ENCODE measurements at places on chromosomes 4 and X.

GRCh38 chr4:9800848-9801247 is 19.4 kb downstream of the DRD5 start:
- no peak for DNase-seq

DNA sequence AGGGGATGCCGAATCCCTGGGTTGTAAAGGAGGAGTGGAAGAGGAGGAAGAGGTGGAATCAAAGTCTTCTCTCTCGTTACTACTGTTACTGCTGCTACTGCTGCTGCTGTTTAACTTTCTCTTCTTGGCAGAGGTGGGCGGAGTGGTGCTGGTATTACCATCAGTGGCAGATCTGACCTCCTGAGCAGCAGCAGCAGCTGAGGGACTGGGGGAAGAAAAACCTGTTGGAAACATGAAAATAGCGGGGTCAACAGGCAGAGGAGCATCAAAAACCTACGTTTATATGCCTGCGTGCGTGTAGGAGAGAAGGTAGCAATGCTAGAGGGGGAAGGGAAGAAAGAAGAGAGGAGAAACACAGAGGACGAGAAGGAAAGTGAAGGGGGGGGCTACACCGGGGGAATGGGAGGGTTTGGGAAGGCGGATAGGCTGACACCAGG is 339 bp downstream of the CUL4B start:
- DNase-seq = no peak

GRCh38 chrX:72532366-72532765 is 40.3 kb downstream of the HDAC8 start:
- DNase-seq = no peak

GRCh38 chr4:65597697-65598096 is 72.6 kb downstream of the EPHA5 start:
- no peak for DNase-seq

DNA sequence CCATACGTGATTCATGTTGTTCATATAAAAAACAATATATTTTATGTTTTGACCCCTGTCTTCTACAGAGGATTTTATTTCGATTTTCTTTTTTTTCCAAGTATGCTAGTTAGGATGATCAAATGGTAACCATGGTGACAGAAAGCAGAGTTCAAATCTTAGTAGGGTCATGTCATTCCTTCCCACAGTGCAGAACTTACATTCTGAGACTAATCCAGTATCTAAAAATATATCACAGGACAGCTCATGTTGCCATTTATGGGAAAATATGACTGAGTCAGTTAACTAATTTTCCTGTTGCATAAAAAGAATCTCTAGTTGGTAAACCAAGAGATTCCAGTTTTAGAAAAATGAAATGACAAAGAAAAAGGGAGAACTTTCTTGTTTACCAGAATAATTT is 209.5 kb downstream of the PARM1 start:
- DNase-seq = no peak

- DNase-seq = no peak
Observed at GRCh38 chr4:32824336-32824735, 2104.2 kb downstream of the PCDH7 start.

DNA sequence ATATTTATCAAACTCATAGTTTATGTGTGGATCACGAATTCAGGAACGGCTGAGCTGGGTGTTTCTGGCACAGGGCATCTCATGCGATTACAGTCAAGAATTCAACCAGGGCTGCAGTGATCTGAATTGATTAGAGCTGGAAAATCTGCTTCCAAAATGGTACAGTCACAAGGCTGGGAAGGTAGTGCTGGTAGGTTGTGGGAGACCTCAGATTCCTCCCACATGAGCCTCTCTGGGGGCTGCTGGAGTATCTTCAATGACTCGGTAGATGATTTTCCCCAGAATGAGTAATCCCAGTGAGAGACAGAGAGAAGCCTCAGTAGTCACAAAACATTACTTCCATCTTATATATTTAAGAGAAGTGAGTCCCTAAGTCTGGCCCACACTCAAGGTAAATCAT is 36.2 kb upstream of the PRDX4 start:
- no peak for DNase-seq

GRCh38 chrX:54044877-54045338 is 635 bp upstream of the PHF8 start:
- no peak for DNase-seq

DNA sequence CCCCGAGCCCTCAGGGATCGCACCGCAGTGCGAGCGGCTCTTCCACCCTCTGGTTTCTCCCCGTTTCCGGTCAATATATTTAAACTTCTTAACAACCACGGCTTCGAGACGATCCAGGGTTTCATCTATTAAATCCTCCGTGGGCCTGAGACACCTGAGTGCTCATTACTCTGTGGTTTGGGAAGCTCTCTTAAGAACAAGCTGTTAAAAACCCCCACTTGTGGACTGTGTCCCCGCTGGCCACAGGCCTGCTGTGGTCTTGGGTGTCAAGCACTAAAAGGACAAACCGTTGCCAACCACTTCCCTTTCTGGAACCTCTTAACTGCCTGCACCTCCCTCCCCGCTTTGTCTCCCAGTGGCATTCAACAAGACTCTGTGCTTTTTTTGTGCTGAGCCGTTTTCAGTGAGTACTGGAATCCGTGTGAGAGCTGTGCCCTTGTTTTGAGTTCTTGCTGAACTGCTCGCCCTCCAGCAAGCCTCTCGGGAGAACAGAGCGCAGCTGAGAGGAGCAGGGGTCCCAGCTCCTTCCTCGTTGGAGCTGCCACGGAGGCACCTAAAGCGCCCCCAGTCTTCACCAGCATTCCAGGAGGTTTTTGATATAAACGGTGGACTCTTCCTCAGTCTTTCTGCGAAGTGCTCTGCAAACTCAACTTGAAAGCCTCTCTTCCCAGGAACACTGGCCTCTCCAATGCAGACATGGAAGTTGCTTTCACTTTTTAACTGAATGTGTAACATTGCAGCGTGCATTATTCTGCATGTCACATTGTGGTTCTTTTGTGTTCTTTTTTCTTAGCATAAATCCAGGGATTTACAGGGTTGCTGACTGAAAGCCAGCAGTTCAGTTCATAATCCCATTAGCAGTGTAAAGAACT is 691 bp upstream of the IGFBP7 start:
- no peak for DNase-seq

- DNase-seq = no peak
Observed at GRCh38 chr4:74474345-74475090, 29.6 kb downstream of the AREG start.

DNA sequence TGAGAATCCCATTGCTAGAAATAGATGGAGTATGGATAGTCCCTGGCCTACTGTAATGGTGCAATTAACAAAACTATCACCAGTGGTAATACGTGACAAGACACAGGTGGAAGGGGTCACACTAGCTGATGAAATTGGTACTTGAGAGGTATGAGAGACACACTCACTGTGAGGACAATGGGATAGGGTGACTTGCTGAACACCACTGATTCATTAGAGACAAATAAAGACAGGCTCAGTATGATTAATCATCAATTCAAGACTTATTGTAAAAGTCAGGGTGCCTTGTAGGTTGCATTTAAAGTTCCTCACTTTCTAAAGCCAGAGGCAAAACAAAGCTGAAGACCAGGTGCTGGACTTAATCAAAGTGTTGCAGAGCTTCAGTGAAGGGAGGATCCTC is 361.6 kb upstream of the EMCN start:
- no peak for DNase-seq

- DNase-seq = no peak
Observed at GRCh38 chr4:77745792-77746191, 73.4 kb downstream of the CNOT6L start.

GRCh38 chr4:80249144-80249543 is 17.3 kb upstream of the FGF5 start:
- DNase-seq = no peak

- DNase-seq = no peak
Observed at GRCh38 chr4:142698552-142698951, 147.5 kb downstream of the INPP4B start.

GRCh38 chr4:61446941-61447340 is 246.8 kb downstream of the ADGRL3 start:
- DNase-seq = no peak

DNA sequence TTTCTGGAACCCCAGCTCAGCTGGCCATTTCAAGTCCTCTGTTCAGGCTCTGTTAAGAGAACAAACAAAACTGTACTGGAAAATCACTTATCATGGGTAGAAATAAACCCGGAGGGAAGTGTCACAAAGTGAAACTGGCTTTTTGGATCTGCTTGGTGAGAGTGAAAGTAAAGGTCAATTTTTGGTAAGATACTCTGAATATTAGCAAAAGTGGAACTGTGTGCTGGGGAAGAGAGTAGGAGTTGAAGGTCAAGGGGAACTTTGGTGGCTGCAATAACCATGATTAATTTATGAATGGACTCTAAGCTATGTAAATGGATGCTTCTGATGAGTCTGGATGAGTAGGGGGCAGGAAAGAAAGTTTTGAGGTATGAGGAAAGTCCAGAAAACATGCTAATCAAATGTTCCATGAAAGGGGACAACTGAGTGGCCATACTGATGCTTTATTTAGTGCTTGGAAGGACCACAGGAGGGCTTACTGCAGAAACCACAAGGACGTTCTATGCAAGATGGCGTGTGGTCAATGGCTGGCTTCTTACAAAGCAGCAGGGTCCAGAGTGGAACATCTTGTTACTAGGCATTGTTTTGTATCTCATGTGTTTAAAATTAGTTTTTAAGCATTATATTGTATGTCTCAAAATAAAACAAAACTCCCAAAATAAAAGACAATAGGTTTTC is 36.8 kb upstream of the TNIP3 start:
- no peak for DNase-seq

DNA sequence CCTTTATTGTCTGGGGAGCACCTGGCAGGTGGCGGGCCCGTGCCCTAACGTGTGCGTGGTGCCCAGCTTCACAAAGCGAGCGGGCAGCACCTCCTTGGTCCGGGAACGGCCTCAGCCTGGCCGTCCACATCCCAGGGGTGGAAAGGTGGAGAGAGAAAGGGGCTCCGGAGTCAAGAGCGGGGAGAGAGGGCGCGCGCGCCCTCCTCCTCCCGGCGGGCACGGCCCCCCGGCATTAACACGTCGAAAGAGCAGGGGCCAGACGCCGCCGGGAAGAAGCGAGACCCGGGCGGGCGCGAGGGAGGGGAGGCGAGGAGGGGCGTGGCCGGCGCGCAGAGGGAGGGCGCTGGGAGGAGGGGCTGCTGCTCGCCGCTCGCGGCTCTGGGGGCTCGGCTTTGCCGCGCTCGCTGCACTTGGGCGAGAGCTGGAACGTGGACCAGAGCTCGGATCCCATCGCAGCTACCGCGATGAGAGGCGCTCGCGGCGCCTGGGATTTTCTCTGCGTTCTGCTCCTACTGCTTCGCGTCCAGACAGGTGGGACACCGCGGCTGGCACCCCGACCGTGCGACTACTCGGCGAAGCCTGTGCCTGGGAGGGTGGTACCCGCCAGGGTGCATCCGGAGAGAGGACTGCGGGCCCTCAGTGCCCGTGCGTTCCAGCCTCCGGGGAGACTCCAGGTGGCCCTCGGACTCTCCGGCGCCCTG is at the start of gene KIT:
Gene KIT (plus strand): TSS at position 407 of the 701 bp plus-strand sequence. CDS start 58 bp downstream, at position 465.
- peak; percentile 60 for DNase-seq

GRCh38 chr4:38491854-38492478 is 172.0 kb upstream of the KLF3 start:
- no peak for DNase-seq

- DNase-seq = no peak
Observed at GRCh38 chr4:23775694-23776093, 114.2 kb downstream of the PPARGC1A start.

GRCh38 chr4:104457308-104457981 is 37.2 kb downstream of the CXXC4 start:
- DNase-seq = no peak

- no peak for DNase-seq
Observed at GRCh38 chrX:43003939-43004338, 226.0 kb upstream of the PPP1R2C start.

DNA sequence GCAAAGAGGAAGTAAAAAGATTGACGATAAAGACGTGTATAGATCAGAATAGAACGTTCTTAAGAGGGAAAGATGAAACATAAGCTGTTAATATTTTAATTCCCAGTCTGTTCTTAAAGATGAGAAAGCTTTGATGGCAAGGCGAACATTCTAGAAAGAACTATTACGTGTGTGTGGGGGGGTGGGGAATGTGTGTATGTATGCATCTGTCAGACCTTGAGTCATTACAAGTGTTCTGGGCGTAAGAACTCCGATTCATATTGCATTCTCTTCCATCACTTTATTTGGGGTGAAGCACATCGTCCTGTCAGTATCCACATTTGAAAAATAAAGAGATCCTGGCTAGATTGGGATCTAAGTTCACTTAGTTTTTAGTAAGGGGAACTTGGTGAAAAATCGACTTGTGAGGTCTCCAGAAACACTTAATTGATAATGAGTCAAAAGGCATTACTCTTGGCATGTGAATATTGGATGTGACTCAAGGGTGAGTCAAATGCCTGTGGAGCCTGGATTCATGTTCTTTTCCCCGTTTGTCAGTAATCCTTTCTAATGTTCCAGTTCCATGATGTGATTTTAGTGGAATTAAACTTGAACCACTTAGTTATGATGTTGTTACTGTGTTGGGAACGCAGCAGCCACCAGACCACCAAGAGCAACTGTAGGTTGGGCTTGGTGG is 3.1 kb downstream of the SMS start:
- no peak for DNase-seq

DNA sequence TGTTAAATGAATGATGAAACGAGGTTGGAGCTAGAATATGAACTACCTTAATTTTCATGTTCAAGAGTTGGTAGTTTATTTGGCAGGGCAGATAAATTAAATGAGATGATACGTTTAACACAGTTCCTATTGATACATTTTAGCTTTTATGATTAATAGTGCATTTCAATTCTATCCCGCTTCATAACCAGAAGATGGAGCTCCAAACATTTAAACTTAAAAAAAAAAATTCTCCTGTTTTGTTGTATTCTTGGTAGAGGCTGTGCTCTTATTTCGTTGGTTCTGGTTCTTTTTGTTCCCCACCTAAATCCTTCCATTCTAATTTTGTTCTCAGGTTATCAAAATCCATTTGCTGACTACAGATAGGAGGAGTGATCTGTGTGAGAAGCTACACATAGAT is 71.8 kb upstream of the PTPN13 start:
- no peak for DNase-seq

GRCh38 chr4:166594326-166594946 is 639.9 kb downstream of the SPOCK3 start:
- no peak for DNase-seq

DNA sequence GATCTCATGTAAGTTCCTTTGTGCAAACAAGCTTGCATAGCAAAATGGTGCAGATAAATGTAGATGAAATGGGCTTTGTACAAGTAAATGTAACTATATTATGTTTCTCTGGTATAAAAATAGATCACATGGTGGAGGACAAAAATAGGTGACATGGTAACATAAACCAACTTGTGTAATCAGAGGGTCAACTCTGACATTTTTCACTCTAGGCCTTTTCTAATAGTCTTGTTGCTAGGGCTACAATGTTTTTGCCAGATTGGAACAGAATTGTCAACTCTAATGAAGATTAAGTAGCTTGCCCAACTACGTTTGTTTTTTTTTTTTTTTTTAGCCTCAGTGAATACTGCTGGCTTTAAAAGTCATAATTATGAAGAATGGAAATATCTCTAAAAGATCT is 11.5 kb downstream of the MAD2L1 start:
- DNase-seq = no peak

- no peak for DNase-seq
Observed at GRCh38 chrX:85109235-85109634, 105.6 kb downstream of the APOOL start.

- DNase-seq = no peak
Observed at GRCh38 chr4:1536579-1537409, 130.6 kb upstream of the NKX1-1 start.

- DNase-seq = no peak
Observed at GRCh38 chr4:13601848-13602247, 25.7 kb downstream of the BOD1L1 start.

All from right renal pelvis (tissue), 4 donors.